Thoracic aorta (tissue), 2 donors: ENCODE measurements at places on chromosomes 6 and 20.

GRCh38 chr6:16273256-16273655 lies 34.9 kb downstream of the GMPR start:
- DNase-seq = no peak

GRCh38 chr6:143339223-143339622 lies 111.3 kb downstream of the ADAT2 start:
- DNase-seq = no peak

- DNase-seq = no peak
Observed at GRCh38 chr20:37543828-37544227, 16.2 kb upstream of the BLCAP start.

- no peak for DNase-seq
Observed at GRCh38 chr6:154604119-154604518, 93.6 kb upstream of the CNKSR3 start.

DNA sequence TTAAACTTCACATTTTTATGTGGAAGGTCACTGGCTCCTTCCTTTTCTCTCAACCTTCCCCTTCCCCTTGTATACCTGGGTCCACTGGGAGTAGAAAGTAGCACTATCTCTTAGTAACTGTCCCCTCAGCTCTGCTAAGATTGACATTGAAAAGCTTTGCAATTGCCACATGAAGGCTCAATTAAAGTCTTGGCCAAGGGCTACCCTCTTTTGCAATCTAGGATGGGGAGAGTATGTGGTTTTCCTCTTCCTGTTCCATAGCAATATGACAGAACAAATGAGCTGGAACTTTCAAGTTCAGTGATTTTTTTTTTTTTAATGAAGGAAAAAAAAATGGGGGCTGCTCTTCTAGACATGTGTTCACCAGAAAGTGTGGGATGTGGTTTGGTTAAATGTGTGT lies 37.1 kb downstream of the PROKR2 start:
- no peak for DNase-seq

- DNase-seq = no peak
Observed at GRCh38 chr6:111184827-111185532, 97.7 kb downstream of the SLC16A10 start.

- no peak for DNase-seq
Observed at GRCh38 chr20:51611625-51611890, 69.0 kb upstream of the NFATC2 start.

- DNase-seq = no peak
Observed at GRCh38 chr6:167863897-167864296, 37.2 kb downstream of the AFDN start.

DNA sequence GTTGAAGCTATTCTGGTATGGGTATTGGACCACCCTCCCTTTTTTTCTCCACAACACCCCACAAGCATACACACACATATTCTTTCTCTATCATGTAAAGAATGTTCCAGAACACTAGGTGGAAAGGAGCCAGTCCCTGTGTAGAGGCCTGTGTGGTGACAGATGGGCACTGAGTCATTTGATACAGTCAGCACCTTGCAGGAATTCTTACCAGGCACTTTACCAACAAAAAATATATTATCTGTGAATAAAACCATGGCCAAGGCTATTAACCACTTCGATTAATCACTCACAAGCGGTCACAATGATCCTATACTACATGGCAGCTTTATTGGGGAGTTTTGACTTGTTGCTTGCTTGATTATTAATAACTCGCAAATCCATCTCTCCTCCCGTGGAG lies 149.5 kb downstream of the BFSP1 start:
- DNase-seq = no peak

GRCh38 chr6:92297101-92297500 lies 1122.3 kb downstream of the EPHA7 start:
- no peak for DNase-seq

DNA sequence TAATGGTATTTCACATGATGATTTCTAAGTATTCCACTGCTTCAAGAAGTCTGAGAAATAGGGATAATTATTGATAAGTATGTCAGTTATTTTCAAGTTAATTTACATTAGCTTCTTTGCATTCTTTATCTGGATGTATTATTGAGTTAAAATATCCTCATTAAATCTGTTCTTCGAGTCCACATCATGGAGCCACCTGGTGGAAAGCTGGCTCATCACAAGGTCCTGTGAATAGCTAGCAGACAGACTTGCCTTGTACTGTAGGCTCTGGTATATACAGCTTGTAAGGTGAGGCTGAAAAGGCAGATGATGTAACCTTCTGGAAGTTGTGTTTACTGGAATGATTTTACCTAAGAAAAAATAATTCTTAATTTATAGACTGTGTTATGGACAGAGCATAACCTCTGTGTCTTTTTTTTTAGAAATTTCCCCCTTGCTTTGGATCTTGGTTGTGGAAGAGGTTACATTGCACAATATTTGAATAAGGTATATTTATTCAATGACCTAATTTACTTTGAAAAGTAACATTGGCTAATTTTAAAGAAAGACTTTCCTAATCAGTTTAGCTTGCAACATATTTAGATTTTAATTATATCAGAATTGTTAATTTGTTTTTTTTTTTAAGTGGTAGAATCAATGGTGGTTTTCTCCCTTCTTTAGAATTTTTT lies 3.5 kb downstream of the NDUFAF5 start:
- no peak for DNase-seq

GRCh38 chr6:22925304-22925835 lies 356.0 kb downstream of the HDGFL1 start:
- no peak for DNase-seq
